Type B pancreatic cell (in vitro differentiated cells): ENCODE measurements at places on chromosomes 3 and 15. TPM values are rescaled to one million over a fixed set of nuclear protein-coding genes. Genes with fewer than 3 reads are reported as not detected.

The FBXO40 gene
- total RNA-seq, result not detected in 2 replicates

The CLDN18 gene
- 7.3 and 50.8 TPM in 2 replicates for total RNA-seq

The UBA7 gene
- 4.6 and 8.2 TPM in 2 replicates for total RNA-seq

The LEKR1 gene
- total RNA-seq, result 1.6 and 4.2 TPM in 2 replicates

The ZNF770 gene
- total RNA-seq, result 58.7 and 68.3 TPM in 2 replicates

The AMT gene
- total RNA-seq, result 12.5 and 21.6 TPM in 2 replicates

DNA sequence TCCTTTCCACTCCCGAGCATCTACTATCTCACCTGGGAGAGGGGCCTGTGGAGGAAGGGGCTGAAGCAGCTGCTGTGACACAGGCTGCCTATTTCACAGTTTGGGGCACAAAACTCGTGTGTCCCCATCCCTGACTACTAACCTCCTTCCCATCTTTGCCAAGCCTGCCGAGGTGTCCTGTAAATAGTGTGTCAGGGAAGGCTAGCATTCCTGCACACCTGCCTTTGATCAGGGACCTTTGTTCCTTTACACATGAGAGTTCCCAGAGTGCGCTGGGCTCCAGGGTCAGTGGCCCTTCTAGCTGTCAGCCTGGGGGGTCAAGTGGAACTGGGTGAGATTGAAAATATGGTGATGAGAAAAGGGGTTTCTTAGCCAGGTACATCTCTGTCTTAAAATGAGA lies 13.0 kb upstream of the TF start:
- DNase-seq, result no peak
- H3K4me3 ChIP-seq, result no peak overlapping the region
- H3K36me3 ChIP-seq, result no peaks in the 10 kb centered on the region
- no peaks in the 10 kb centered on the region for H3K4me1 ChIP-seq

DNA sequence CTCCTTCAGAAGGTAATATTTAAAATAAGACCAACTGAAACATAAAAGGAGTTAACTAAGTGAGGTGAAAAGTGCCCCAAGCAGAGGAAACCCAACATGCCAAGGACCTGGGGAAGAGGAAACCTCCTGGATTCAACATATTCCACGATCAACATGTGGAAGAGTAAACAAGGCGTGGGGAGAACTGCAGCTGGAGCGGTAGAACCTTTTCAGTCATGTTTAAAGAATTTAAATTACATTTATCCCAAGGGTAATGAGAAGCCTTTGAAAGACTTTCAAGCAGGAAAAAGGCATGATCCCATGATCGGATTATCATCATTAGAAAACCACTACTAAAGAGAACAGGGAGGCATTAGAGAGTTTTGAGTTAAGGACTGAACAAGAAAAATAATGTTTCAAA lies 330.7 kb downstream of the FHIT start:
- H3K36me3 ChIP-seq, result no peaks in the 10 kb centered on the region
- no peaks in the 10 kb centered on the region for H3K27me3 ChIP-seq
- no peak for DNase-seq

DNA sequence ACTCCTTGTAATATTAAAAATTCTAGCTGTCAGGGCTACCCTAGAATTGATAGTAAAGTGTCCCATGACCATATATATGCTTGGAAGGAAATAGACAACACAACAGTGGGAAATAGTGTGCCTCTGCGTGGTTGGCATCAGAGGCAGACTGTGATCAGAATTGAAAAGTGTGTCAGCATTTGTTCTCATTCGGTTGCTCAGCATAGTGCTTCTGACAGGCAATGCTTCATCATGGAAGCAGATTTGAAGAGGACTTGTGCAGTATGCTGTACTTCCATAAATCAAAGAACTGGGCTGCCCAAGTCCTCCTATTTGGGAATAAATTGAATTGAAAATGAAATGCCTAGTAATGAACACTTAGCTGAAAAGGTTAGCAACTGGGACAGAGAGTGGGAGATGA lies 435.7 kb downstream of the DIPK2A start:
- H3K4me3 ChIP-seq, result no peak overlapping the region
- H3K4me1 ChIP-seq, result no peaks in the 10 kb centered on the region
- DNase-seq, result no peak
- H3K36me3 ChIP-seq, result no peaks in the 10 kb centered on the region

- DNase-seq, result no peak
- H3K4me1 ChIP-seq, result peaks cover 39% of the 10 kb centered on the region
- H3K27ac ChIP-seq, result peak overlapping the region; percentile 100
- peak overlapping the region; percentile 98 for H3K4me3 ChIP-seq
- no peaks in the 10 kb centered on the region for H3K27me3 ChIP-seq
- H3K36me3 ChIP-seq, result peaks cover 4% of the 10 kb centered on the region
Observed at GRCh38 chr3:113747283-113748046, 630 bp downstream of the ATP6V1A start.

GRCh38 chr3:18024715-18025114 lies 282.3 kb upstream of the TBC1D5 start:
- no peaks in the 10 kb centered on the region for H3K27me3 ChIP-seq
- H3K4me1 ChIP-seq, result no peaks in the 10 kb centered on the region
- peaks cover 3% of the 10 kb centered on the region for H3K36me3 ChIP-seq
- H3K4me3 ChIP-seq, result no peak overlapping the region
- no peak overlapping the region for H3K27ac ChIP-seq
- no peak for DNase-seq

GRCh38 chr3:98048586-98048985 lies 13.5 kb upstream of the GABRR3 start:
- no peaks in the 10 kb centered on the region for H3K4me1 ChIP-seq
- no peaks in the 10 kb centered on the region for H3K36me3 ChIP-seq
- no peaks in the 10 kb centered on the region for H3K27me3 ChIP-seq

DNA sequence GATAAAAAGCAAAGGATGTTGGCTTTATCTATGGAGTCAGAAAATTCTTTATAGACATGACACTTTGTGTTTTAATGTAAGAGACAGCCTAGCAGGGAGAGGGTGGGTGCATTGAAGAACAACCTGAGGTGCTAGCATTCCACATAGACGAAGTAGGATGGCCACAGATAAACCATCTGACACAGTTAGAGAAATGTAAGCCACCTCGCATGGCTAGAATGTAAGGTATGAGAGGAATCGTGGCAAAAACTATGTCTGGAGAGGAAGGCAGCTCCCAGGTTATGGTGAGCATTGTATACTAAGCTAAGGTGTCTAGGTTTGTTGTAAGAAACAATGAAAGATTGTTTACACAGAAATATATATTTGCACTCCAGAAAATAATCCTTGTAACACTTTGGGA lies 194.0 kb upstream of the SLITRK3 start:
- H3K27me3 ChIP-seq, result no peaks in the 10 kb centered on the region
- no peak for DNase-seq
- no peaks in the 10 kb centered on the region for H3K36me3 ChIP-seq
- H3K27ac ChIP-seq, result no peak overlapping the region
- no peaks in the 10 kb centered on the region for H3K4me1 ChIP-seq

GRCh38 chr3:55246033-55246432 lies 241.1 kb downstream of the WNT5A start:
- no peak overlapping the region for H3K4me3 ChIP-seq
- H3K27ac ChIP-seq, result no peak overlapping the region
- H3K27me3 ChIP-seq, result peaks cover 3% of the 10 kb centered on the region
- DNase-seq, result no peak

GRCh38 chr15:40250771-40251483 lies 12.1 kb downstream of the PAK6 start:
- H3K4me3 ChIP-seq, result peak overlapping the region; percentile 77
- H3K27ac ChIP-seq, result peak overlapping the region; percentile 34
- DNase-seq, result no peak
- no peaks in the 10 kb centered on the region for H3K36me3 ChIP-seq
- peaks cover 9% of the 10 kb centered on the region for H3K4me1 ChIP-seq

GRCh38 chr3:58163234-58163633 lies 47.5 kb downstream of the DNASE1L3 start:
- DNase-seq, result no peak
- no peak overlapping the region for H3K4me3 ChIP-seq
- no peaks in the 10 kb centered on the region for H3K27me3 ChIP-seq
- peak overlapping the region; percentile 92 for H3K27ac ChIP-seq
- peaks cover 52% of the 10 kb centered on the region for H3K36me3 ChIP-seq

- peaks cover 23% of the 10 kb centered on the region for H3K36me3 ChIP-seq
- no peak for DNase-seq
- H3K4me3 ChIP-seq, result no peak overlapping the region
- H3K4me1 ChIP-seq, result no peaks in the 10 kb centered on the region
- no peak overlapping the region for H3K27ac ChIP-seq
- H3K27me3 ChIP-seq, result no peaks in the 10 kb centered on the region
Observed at GRCh38 chr3:33050071-33050653, 46.8 kb downstream of the GLB1 start.

- H3K36me3 ChIP-seq, result peaks cover 65% of the 10 kb centered on the region
- no peaks in the 10 kb centered on the region for H3K27me3 ChIP-seq
- DNase-seq, result no peak
- H3K27ac ChIP-seq, result no peak overlapping the region
- peaks cover 2% of the 10 kb centered on the region for H3K4me1 ChIP-seq
Observed at GRCh38 chr15:63587527-63587926, 9.7 kb upstream of the FBXL22 start.

- H3K27me3 ChIP-seq, result no peaks in the 10 kb centered on the region
- no peaks in the 10 kb centered on the region for H3K36me3 ChIP-seq
- no peaks in the 10 kb centered on the region for H3K4me1 ChIP-seq
- no peak for DNase-seq
Observed at GRCh38 chr15:20349774-20350498, 191.7 kb downstream of the GOLGA6L6 start.

DNA sequence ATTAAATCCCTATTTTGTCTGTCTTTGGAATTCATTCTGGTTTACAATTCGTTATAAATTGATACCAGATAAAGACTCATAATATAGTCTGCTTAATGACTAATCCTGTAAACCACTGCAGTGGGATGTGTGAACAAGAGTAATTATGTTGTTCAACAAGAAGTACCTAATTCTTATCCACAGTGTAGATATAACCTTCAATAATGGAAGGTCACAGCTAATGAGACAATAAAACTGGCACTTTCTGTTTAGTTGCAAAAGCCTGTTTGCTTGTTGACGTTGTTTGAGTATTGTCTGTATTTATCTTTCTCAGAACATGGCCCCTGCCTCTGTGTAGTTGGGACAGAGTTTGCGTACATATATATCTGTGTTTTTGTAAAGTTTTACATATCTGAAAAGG lies 26.7 kb downstream of the PIAS1 start:
- no peak for DNase-seq
- no peaks in the 10 kb centered on the region for H3K27me3 ChIP-seq
- peaks cover 5% of the 10 kb centered on the region for H3K36me3 ChIP-seq
- H3K27ac ChIP-seq, result peak overlapping the region; percentile 2

- no peak overlapping the region for H3K4me3 ChIP-seq
- H3K36me3 ChIP-seq, result peaks cover 24% of the 10 kb centered on the region
- peaks cover 23% of the 10 kb centered on the region for H3K4me1 ChIP-seq
- H3K27me3 ChIP-seq, result no peaks in the 10 kb centered on the region
- DNase-seq, result no peak
- no peak overlapping the region for H3K27ac ChIP-seq
Observed at GRCh38 chr3:177050501-177051237, 146.6 kb downstream of the TBL1XR1 start.

DNA sequence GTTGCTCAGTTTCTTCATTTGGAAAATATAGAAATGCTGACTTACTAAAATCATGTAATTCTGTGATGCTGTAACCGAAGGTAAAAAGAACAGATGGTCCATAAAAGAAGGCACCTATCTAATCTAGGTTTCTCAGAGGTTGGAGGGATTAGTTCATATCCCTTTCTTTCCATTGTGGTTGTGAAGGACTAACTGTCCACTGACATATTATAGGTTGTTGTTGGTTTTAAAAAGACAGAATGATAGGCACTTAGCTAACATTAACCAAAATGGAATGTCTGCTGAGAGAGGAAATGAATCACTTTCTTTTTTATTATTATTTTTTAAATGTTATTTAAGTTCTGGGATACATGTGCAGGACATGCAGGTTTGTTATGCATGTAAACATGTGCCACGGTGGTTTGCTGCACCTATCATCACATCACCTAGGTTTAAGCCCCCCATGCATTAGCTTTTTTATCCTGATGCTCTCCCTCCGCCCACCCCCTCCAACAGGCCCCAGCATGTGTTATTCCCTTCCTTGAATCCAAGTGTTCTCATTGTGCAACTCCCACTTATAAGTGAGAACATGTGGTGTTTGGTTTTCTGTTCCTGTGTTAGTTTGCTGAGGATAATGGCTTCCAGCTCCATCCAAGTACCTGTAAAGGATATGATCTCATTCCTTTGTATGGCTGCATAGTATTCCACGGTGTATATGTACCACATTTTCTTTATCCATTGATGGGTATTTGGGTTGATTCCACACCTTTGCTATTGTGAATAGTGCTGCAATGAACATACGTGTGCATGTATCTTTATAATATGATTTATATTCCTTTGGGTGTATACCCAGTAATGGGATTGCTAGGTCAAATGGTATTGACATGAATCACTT lies 45.8 kb downstream of the ALDH1A2 start:
- H3K27me3 ChIP-seq, result peaks cover 14% of the 10 kb centered on the region
- no peaks in the 10 kb centered on the region for H3K36me3 ChIP-seq
- H3K4me3 ChIP-seq, result no peak overlapping the region
- no peaks in the 10 kb centered on the region for H3K4me1 ChIP-seq
- DNase-seq, result no peak

DNA sequence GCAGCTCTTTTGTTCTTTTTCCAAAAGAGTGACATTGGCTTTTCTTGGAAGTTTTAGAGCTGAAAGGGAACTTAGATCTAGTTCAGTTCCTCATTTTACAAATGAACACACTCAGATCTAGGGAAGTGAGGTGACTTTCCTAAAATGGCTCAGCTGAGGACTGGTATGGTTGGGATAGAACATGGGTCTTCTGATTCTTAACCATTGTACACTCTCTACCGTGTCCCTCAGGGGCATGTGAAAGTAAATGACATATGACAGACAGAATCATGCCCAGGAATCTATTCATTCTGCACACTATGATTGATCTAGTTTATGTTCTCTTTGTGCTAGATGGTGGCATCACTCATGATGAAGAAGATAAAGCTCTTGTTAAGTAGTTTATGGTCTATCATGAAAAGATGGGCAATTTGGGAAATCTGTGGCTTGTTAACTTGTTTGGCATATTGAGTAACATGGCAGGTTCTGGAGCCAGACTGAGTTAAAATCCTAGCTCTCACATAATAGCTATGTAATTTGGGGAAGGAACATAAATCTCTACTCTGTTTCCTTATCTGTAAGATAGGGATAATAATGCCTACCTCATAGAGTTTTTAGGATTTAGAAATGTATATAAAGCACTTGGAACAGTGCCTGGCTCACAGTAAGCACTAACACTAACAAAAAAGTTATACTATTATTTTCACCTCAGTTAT lies 30.9 kb downstream of the UBE2E1 start:
- H3K36me3 ChIP-seq, result peaks cover 8% of the 10 kb centered on the region
- DNase-seq, result no peak
- no peak overlapping the region for H3K4me3 ChIP-seq
- peaks cover 47% of the 10 kb centered on the region for H3K4me1 ChIP-seq
- H3K27me3 ChIP-seq, result no peaks in the 10 kb centered on the region
- no peak overlapping the region for H3K27ac ChIP-seq

GRCh38 chr3:126406389-126407296 lies 11.9 kb downstream of the CFAP100 start:
- peaks cover 10% of the 10 kb centered on the region for H3K27me3 ChIP-seq
- H3K4me3 ChIP-seq, result no peak overlapping the region
- DNase-seq, result peak; percentile 10
- H3K36me3 ChIP-seq, result no peaks in the 10 kb centered on the region
- no peaks in the 10 kb centered on the region for H3K4me1 ChIP-seq

- peaks cover 43% of the 10 kb centered on the region for H3K4me1 ChIP-seq
- H3K27ac ChIP-seq, result no peak overlapping the region
- DNase-seq, result no peak
- peaks cover 11% of the 10 kb centered on the region for H3K27me3 ChIP-seq
Observed at GRCh38 chr3:72892081-72892775, 4.4 kb downstream of the GXYLT2 start.
